ENCODE measurements at places on chromosomes 2 and 18.

DNA sequence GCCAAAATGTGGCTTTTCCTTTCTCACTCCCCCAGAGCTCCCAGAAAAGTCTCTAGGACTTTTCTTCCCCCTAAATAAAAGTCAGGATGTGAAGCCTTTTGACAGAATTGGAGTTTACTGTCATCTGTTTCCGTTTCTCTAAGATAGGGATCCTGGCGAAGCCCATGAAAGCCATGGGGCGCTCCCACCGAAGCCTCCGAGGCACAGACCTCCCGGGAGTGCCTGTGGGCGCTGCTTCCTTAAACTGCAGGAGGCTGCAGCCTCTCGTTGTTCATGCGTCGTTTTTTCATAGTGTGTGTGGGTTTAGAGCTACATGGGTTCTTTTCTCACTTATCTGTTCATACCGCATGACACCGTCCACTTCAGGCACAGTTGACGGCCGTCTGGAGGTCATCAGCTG is 56.8 kb downstream of the ASAP2 start:
- no peak for DNase-seq

GRCh38 chr2:196516564-196516963 is 123.0 kb upstream of the CCDC150 start:
- DNase-seq, result no peak

- DNase-seq, result no peak
Observed at GRCh38 chr2:236748385-236748784, 178.8 kb downstream of the ACKR3 start.

DNA sequence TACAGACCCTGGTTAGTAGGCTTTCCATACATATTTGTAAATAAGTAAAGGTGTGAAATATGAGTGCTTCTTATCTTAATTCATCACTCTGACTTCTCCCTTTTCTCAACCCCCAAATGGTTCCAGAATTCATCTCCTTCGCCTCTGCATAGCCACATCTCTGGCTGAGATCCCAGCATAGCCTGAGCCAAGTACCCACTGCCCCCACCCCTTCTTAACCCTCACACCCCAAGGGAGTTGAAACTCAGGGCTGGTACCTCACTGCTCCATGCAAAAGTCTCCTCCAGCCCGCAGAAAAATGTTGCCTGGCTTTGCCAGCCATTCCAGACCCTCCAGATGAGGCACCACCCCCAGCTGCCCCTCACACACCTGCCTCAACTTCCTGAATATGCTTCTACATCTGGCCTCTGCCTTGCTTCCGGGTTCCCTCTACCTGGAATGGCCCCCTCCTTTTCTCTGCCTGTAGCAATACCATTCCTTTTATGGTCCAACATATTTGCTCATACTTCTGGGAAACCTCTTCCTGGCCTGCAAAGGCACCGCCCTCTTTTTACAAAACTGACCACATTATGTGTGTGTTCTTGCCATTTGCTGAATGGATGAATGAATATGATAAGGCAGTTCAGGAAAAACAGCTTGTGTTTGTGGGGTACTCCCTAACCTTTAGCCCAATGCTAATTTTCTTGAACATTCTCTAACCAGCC is 112.8 kb downstream of the CELF4 start:
- no peak for DNase-seq

GRCh38 chr2:74831693-74832530 is 2.0 kb upstream of the HK2 start:
- DNase-seq, result no peak

DNA sequence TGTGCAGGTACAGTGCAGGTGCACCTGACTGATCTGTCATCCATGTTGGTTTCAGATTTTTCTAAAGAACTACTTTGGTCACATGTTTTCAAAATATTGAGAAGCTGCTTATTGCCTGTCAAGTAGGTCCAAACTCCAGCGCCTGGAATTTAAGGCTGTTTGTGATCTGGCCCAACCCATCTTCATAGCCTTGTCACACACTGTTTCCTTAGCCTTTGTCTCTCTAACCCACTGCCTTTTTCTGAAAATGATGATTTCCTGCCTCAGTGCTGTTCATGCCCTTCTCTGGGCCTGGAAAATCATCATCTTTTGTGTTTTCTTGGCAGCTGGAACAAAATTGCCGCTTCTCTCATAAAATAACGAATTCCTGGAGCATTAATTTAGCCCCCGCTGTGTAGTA is 7.2 kb downstream of the LIMS1 start:
- no peak for DNase-seq
